ENCODE measurements at places on chromosomes 6 and 20. TPM values are rescaled to one million over a fixed set of nuclear protein-coding genes. Genes with fewer than 3 reads are reported as not detected.

DNA sequence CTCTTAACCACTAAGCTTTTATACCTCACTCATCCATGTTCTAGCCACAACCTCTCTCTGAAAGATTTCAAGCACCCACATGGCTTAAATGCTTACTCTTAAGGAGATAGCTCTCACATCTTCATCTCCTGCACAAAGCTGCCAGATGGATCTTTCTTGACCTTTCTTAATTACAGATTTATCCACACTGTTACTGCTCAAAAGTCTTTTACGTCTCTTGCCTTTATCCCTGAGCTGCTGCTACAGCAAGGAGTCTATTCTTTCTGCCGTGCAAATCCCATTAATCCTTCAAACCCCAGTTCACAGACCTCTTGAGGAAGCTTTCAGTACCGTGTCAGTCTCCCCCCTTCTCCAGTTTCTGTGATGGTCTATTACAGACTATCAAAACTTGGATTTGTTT lies 54.6 kb downstream of the B4GALT5 start:
- DNase-seq: no peak
- H3K27ac ChIP-seq: no peak overlapping the region
- H3K27me3 ChIP-seq: no peaks in the 10 kb centered on the region
- H3K4me1 ChIP-seq: peaks cover 30% of the 10 kb centered on the region

GRCh38 chr6:50003139-50003538 lies 18.7 kb downstream of the DEFB110 start:
- no peaks in the 10 kb centered on the region for H3K27me3 ChIP-seq
- no peak overlapping the region for H3K27ac ChIP-seq
- H3K36me3 ChIP-seq: no peaks in the 10 kb centered on the region
- no peaks in the 10 kb centered on the region for H3K4me1 ChIP-seq
- no peak for DNase-seq

GRCh38 chr20:21286775-21287174 lies 16.4 kb upstream of the XRN2 start:
- peaks cover 9% of the 10 kb centered on the region for H3K27me3 ChIP-seq
- no peaks in the 10 kb centered on the region for H3K4me1 ChIP-seq
- DNase-seq: no peak
- no peak overlapping the region for H3K27ac ChIP-seq
- no peak overlapping the region for H3K4me3 ChIP-seq

DNA sequence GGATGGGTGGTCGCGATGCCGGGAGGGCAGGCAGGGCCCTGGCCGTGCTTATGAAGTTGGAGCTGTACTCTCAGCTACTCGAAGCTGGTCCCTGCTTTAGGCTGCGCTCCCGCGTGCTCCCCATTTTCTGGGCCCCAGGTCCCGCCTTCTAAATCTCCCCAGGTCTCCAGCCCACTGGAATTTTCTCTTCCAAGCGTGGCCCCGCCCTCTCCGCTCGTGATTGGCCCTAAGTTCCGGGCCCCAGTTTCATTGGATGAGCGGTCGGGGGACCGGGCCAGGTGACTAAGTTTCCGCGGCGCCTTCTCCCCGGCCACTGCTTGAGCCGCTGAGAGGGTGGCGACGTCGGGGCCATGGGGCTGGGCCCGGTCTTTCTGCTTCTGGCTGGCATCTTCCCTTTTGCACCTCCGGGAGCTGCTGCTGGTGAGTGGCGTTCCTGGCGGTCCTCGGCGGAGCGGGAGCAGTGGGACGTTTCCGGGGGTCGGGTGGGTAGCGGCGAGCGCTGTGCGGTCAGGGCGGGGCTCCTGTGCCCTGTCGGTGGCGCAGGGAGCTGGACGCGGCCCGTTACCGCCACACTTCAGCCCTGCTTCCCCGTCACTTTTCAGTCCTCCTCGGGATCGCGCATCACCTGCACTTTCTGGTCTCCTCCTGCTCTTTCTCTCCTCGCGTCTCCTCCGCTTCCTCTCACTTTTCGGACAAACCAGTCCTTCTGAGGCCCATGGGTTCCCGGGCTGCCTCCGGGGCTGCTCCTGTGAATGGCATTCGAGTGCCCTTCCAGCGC lies at the start of gene MICA:
Gene MICA, plus strand, starts transcription at position 313 of the 778 bp plus-strand sequence. Its CDS starts 38 bp downstream, at position 351.
- no peaks in the 10 kb centered on the region for H3K36me3 ChIP-seq
- H3K4me3 ChIP-seq: peak within 1 kb of the TSS; percentile 64
- peak; percentile 96 for DNase-seq
- H3K4me1 ChIP-seq: peaks cover 62% of the 10 kb centered on the region
- H3K27ac ChIP-seq: peak within 1 kb of the TSS; percentile 94
- H3K27me3 ChIP-seq: no peaks in the 10 kb centered on the region

The ACTL10 gene
- 2.6 TPM for total RNA-seq

DNA sequence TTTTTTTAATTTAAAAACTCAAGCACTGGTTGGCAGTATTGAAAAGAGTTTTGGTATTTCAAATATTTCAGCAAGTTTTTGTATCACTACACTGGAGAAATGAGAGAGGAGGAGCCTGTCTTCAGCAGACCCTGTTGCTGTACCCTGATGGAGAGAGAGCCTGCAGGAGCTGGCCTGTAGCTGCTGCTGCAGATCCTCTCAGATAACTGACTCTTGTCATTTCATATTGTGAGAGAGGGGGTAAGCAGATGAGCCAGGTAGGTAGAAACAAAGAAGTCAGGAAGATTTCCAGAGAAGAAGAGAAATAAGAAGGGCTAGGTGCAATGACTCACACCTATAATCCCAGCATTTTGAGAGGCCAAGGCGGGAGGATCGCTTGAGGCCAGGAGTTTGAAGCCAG lies 64.1 kb upstream of the TBC1D7 start:
- DNase-seq: peak; percentile 8
- H3K4me1 ChIP-seq: peaks cover 17% of the 10 kb centered on the region
- no peaks in the 10 kb centered on the region for H3K36me3 ChIP-seq
- no peaks in the 10 kb centered on the region for H3K27me3 ChIP-seq
- H3K4me3 ChIP-seq: no peak overlapping the region

DNA sequence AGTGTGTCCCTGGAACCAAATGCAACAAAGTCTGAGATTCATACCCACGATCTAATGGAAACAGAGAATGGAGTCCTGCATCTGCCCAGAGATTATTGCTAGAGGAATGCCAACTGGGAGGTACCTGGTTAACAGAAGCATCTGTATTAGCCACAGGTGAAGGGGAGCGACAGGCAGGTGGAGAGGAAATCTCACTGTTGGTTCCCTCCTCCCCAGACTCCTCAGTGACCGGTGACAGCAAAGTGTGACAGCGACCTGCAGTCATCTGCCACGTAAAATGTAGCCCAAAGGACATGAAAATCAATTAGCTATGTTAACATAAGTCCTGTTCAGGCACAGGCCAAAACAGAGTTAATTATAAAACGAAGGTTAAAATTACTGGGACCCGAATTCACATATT lies 336.6 kb downstream of the SYNE1 start:
- H3K36me3 ChIP-seq: peaks cover 8% of the 10 kb centered on the region
- H3K27ac ChIP-seq: no peak overlapping the region
- DNase-seq: no peak
- H3K4me1 ChIP-seq: peaks cover 14% of the 10 kb centered on the region

GRCh38 chr20:5531318-5532081 lies 214.7 kb upstream of the PROKR2 start:
- no peak for DNase-seq
- H3K27ac ChIP-seq: peak overlapping the region; percentile 48
- H3K4me1 ChIP-seq: peaks cover 19% of the 10 kb centered on the region
- no peaks in the 10 kb centered on the region for H3K36me3 ChIP-seq
- H3K4me3 ChIP-seq: no peak overlapping the region
- H3K27me3 ChIP-seq: no peaks in the 10 kb centered on the region

The GGTLC1 gene
- not detected for total RNA-seq

The SLPI gene
- total RNA-seq: 632 TPM

The LY6G6F gene
- total RNA-seq: not detected

DNA sequence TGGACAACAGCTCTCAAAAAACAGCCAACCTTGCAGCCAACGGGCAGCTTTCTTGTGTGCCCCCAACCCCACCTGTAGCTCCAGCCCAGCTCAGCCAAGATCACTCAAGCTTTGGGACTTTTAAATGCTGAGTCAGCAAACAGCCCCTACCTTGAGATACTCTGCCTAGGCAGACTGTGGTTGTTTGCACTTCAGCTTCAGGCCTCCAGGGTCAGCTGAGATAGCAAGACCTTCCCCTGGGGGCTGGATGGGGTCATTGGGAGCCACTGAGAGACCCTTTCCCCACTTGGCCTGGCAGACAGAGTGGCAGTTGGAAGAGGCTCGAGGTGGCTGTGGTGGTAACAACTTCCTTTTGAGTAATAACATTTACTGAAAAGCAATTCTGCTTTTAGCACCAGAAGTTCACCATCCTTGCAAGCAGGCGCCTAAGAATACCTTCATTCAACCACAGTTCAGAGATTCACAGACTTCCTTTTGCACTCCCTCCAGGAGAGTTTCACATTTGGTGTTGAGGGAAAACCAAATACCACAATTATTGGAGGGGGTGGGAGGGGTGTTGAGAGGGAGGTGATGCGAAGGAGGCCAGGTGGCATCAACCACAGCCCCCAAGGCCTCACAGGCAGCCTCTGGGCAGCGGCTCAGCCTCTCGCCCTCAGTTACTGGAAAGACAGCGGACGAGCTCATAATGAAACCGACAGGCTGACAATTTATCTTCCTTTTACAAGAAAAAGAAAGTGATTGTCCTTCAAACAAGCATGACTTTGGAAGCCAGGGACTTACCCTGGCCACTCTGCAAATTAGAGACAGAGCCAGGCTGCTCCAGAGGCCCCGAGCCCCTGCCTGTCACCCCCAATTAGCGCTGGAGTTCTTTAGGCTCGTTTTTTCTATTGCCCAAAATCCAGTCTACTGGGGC lies 148.1 kb downstream of the CEBPB start:
- H3K27me3 ChIP-seq: no peaks in the 10 kb centered on the region
- H3K4me1 ChIP-seq: peaks cover 34% of the 10 kb centered on the region
- H3K27ac ChIP-seq: peak overlapping the region; percentile 82
- DNase-seq: no peak

GRCh38 chr20:3208786-3209256 lies 477 bp upstream of the ITPA start:
- H3K4me1 ChIP-seq: peaks cover 19% of the 10 kb centered on the region
- no peaks in the 10 kb centered on the region for H3K27me3 ChIP-seq
- peak overlapping the region; percentile 89 for H3K4me3 ChIP-seq

GRCh38 chr20:9500121-9500520 lies 14.3 kb upstream of the LAMP5 start:
- H3K4me1 ChIP-seq: no peaks in the 10 kb centered on the region
- H3K27ac ChIP-seq: no peak overlapping the region
- H3K27me3 ChIP-seq: no peaks in the 10 kb centered on the region

The RAET1L gene
- total RNA-seq: 8.0 TPM

- no peak overlapping the region for H3K27ac ChIP-seq
- no peaks in the 10 kb centered on the region for H3K4me1 ChIP-seq
- DNase-seq: no peak
- no peak overlapping the region for H3K4me3 ChIP-seq
Observed at GRCh38 chr6:348860-349396, 42.6 kb upstream of the IRF4 start.

- no peaks in the 10 kb centered on the region for H3K27me3 ChIP-seq
- no peak overlapping the region for H3K27ac ChIP-seq
- no peaks in the 10 kb centered on the region for H3K4me1 ChIP-seq
- H3K36me3 ChIP-seq: no peaks in the 10 kb centered on the region
Observed at GRCh38 chr6:159941286-159942113, 27.4 kb upstream of the IGF2R start.

GRCh38 chr6:41103847-41104246 lies 31.1 kb downstream of the NFYA start:
- H3K27ac ChIP-seq: no peak overlapping the region
- H3K4me3 ChIP-seq: no peak overlapping the region
- DNase-seq: no peak

The RNF217 gene
- 35.0 TPM for total RNA-seq

DNA sequence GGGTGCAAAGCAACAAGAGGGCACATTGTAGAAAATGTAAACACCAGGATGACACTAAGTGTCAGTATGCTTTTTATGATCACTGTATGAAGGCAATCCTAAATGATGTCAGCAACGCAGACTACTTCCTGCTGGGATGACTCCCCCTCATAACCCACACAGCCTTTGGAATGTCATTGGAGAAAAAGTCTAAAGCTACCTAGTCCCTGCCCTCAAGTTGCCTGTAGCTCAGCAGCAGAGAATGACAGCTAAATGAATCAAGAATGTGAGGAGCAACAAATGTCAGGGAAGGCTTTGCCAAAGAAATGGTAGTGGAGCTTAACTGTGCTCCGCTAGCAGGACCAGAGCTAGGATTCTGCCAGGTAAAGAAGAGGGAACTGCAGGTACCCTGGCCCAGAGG lies 555.6 kb downstream of the CD83 start:
- no peaks in the 10 kb centered on the region for H3K27me3 ChIP-seq
- H3K4me3 ChIP-seq: no peak overlapping the region
- no peak for DNase-seq
- no peaks in the 10 kb centered on the region for H3K36me3 ChIP-seq
- peaks cover 6% of the 10 kb centered on the region for H3K4me1 ChIP-seq

The PPIL6 gene
- 1.7 TPM for total RNA-seq

GRCh38 chr6:41441598-41442351 lies 104.4 kb upstream of the FOXP4 start:
- no peak overlapping the region for H3K27ac ChIP-seq
- no peak for DNase-seq
- H3K36me3 ChIP-seq: no peaks in the 10 kb centered on the region
- H3K4me1 ChIP-seq: peaks cover 15% of the 10 kb centered on the region
- H3K27me3 ChIP-seq: peaks cover 18% of the 10 kb centered on the region

GRCh38 chr6:121647905-121648304 lies 212.5 kb downstream of the GJA1 start:
- no peak for DNase-seq
- no peaks in the 10 kb centered on the region for H3K36me3 ChIP-seq
- no peaks in the 10 kb centered on the region for H3K27me3 ChIP-seq
- H3K4me1 ChIP-seq: peaks cover 2% of the 10 kb centered on the region
- H3K4me3 ChIP-seq: no peak overlapping the region
- H3K27ac ChIP-seq: no peak overlapping the region

DNA sequence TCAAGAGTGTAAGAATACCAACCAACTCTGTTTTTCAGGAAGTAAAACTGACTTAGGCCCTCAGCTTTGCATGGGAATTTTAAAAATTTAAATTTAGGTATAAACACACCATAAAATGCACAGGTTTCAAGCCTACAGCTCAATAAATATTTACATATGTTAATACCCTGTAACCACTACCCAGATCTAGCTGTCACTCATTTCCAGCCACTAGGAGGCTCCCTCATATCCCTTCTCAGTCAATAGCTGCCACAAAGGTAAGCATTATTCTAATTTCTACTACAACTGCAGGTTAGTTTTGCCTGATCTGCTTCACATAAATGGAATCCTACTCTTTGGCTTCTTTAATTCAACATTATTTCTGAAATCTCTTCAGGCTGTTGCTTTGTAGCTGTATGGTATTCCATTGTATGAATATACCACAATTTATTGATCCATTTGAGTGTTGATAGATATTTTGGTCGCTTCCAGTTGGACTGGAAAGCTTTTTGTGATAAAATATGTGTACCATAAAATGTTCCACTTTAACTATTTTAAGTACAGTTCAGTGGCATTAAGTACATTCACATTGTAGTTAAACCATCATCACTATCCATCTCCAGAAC lies 32.5 kb upstream of the MEI4 start:
- no peaks in the 10 kb centered on the region for H3K36me3 ChIP-seq
- H3K27me3 ChIP-seq: no peaks in the 10 kb centered on the region
- DNase-seq: no peak
- H3K27ac ChIP-seq: no peak overlapping the region
- no peak overlapping the region for H3K4me3 ChIP-seq

- no peak for DNase-seq
- peaks cover 11% of the 10 kb centered on the region for H3K27me3 ChIP-seq
- no peaks in the 10 kb centered on the region for H3K36me3 ChIP-seq
Observed at GRCh38 chr6:29708432-29709179, 14.6 kb upstream of the HLA-F start.

- no peak overlapping the region for H3K4me3 ChIP-seq
- H3K27ac ChIP-seq: no peak overlapping the region
- no peaks in the 10 kb centered on the region for H3K27me3 ChIP-seq
- no peak for DNase-seq
Observed at GRCh38 chr6:15259766-15260098, 13.9 kb downstream of the JARID2 start.
